ENCODE measurements at places on chromosomes 6 and 20.
A peak's percentile ranks its signal among the peaks of the same experiment; 100 is the strongest.

GRCh38 chr6:16694781-16695578 is 66.3 kb downstream of the ATXN1 start:
- DNase-seq = no peak

DNA sequence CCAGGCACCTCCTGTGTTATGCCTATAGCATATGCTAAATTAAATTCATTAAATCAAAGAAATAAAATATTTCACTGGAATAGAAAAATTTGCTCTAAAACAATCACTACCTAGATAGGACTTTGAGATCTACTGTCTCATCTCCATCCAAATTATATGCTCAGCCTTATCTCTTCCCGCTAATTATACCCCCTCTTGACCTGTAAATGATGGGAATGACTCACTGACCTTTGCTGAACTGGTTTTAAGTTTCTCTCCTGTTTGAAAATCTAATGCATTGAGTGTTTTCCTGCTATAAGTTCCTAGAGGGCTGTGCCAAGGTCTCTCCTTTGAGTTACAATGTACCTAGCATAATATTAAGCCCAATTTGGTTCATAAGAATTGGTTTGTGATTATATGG is 110.1 kb downstream of the BMP2 start:
- no peak for DNase-seq

- DNase-seq = no peak
These were observed 387.0 kb upstream of the KHDRBS2 start for GRCh38 chr6:62672989-62673388.

GRCh38 chr20:64056889-64057627 is 5.9 kb upstream of the TCEA2 start:
- no peak for DNase-seq

GRCh38 chr6:144809120-144809519 is 524.0 kb downstream of the UTRN start:
- DNase-seq = no peak

GRCh38 chr20:59786801-59787537 is 146.5 kb downstream of the SYCP2 start:
- no peak for DNase-seq

GRCh38 chr6:35691027-35691824 is 2.5 kb upstream of the FKBP5 start:
- no peak for DNase-seq

GRCh38 chr6:139764498-139764986 is 390.1 kb upstream of the CITED2 start:
- no peak for DNase-seq

- DNase-seq = no peak
These were observed 46.4 kb upstream of the SPDEF start for GRCh38 chr6:34602318-34603111.

DNA sequence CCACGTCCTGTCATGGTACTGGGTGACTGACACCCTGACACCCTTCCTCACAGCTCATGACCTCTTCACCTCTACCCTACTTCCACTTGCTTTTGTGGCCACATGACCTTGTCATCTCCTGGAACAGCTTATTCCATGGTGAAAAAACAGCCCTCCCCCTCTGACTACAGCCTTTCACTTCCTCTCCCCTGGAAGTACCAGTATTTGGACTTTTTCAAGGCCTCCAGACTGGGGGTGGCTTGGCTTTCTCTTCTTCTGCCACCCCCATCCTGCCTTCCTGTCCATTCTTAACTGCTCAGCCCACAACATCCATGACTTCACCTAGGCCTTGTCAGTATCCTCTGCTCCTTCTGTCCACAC is 168.4 kb downstream of the CARMIL1 start:
- no peak for DNase-seq

DNA sequence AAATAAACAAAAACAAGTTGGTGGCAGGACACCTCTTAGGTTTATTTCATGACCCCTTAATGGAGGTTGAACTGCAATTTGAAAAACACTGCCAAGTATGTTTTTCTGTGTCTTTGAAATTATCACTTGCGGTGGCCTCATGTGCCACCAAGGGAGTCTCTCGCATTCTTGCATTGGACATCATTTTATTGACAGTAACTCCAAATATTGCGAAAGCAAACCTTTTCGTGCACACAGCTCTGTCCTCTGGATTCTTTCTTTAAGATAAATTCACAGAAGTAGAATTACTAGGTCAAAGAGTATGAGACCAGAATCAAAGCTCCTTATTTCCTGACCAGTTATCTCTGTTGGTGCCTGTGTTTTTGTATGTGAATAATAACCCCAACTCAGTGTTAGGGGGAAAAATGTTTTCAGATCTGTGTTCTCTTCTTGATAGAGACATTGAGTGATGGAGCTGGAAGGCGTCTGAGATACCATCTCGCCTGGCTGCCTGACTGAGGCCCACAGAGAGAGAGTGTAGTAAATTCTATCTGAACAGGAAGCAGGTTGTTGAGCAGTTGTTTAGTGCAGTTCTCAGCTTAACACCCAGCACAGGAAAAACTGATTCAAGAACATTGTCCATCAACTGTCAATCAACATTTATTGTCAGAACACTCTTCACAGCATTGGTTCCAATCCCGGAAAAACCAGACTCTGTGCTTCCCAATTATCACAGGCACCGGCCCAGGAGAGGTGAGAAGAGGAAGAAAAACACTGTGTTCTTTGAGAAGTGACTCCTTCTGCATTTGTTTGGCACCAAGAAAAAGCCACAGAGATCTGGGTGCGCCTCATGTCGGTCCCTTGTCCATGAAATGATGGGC is 2.2 kb upstream of the CCDC167 start:
- no peak for DNase-seq

DNA sequence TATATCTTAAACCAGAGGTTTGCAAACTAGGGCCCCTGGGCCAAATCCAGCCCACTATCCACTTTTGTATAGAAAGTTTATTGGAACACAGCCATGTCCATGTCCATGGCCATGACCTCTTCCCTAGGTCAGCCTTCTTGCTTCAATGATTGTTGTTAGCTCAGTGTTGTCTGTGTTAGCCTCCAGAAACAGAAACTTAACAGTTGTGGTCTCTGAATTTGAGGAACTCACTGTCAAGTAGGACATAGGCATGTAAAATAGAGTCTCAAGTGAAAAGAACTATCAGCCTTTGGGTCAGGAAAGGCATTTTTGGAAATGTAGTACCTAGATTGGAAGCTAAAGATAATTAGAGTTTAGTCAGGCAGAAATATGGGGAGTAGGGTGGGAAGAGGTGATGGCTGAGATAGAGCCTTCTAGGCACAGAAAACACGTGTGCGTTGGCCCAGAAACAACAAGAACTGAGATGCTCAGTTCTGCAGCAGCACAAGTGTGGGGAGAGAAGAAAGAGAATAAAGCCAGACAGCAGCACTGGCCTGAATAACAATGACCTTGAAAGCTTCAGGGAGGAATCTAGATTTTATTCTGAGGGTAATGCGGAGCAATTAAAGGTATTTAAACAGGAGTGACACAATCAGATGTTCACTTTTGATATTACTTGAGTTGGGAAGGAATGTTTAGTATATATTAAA is 87.0 kb upstream of the OLIG3 start:
- no peak for DNase-seq

DNA sequence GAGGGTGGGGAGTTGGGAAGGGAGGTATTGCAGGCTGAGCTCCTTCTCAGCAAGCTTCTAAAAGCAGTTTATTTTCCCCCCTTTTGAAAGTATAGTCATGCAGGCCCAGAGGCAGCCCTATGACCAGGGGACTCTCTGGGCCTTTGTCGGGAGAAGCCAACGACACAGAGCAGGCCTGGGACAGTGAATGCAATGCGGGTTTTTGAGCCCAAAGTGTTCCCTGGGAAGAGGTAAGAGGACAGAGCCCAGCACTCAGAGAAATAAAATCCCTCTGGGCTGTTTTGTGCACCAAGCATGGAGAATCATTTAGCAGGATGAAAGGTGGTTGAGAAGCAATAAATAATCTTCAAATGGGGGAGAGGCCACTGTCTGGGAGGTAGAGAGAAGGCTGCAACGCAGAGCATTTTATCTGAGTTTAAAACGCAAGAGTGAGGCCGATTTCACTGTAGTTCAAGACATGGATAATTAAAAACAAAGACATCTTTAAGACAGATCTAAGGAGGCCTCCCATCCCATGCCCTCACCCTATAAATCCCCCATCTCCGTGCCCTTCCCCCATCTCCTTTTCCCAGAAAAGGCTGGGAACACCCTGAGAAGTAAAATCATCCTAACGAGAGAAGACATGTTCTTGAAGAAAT is 237.5 kb downstream of the CDC5L start:
- no peak for DNase-seq

DNA sequence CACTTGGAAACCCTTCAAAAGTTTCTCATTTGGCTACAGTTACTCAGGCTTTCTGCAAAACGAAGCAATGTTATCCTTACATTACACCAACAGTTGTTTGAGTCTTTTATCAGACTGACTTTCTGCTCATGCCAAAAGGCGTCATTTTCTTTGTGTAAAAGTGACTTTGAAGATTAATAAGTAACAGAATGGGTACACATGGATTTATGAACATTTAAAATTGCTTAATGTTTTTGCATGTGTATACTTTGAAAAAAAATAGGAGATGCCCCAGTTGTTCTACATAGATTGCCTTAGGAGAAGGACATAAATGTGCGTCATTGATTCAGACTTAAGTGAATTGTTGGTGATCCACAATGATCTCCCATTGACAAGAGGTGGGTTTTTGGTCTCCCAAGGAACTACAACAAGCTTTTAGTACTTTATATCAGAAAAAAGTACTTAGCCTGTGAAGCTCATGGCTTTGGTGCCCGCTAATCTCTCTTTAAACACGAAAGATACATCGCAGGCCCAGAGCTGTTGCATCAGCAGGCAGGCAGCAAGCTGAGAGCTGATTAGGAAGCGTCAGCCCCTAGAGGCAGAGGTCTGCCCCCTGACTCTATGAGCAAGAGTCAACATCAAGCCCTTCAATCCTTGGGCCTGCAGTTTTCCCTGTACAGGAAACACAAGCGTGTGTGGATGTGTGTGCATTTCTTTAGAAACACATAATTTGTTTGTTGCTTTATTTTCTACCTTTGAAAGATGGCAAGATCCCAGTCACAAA is 45.9 kb downstream of the SLC22A3 start:
- DNase-seq = no peak

DNA sequence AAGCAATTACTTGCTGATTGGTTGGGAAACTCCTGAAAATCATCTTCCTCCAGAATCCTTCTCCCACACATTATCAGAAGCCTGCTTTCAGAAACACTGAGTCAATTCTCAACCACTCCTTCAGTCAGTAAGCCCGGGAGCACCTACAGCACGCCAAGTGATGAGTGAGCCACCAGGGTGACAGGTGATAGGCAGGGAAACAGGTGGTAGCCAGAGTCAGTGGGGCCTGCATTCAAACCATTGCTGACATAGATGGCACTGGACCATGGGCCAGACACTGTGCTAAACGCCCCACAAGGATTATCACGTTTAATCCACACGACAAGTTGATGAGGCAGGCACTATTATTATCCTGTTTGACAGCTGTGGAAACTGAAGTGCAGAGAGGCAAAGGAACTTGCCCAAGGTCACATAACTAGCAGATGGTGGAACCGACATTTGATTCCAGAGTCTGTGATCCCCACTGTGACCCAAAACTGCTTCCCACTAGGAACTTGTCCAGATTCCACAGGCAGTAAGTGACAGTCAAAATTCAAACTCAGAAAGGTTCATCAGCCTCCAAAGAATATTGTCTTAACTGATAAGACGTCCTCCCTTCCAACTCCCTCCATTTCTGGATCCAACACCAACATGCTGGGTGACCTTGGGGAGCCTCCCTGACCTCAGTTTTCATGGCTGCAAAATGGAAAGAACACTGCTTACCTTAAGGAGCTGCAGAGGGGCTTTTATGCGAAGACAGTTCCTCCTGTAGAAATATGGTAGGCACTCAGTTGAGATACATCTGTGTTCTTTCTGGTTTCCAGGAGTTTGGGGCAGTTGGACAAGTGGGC is 23.9 kb upstream of the TOP1 start:
- no peak for DNase-seq

DNA sequence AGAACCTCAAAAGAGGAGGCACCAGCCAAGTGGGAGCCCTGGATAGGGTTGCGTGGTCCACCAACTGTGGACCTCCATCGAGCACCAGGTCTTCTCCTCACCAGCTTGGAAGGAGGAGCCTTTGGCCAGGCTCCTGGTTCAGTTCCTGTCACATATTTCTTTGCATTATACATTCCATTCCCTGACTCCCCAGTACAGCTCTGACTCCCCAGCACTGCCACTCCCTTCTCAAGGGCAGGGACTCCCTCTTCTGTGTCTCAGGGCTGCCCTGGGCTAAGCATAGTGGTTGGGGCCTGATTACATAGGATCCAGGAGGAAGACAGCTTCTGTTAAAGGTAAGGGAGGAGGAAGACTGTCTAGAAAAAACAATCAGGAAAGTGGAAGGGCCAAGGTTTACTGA is 91.1 kb downstream of the MRPL14 start:
- no peak for DNase-seq

DNA sequence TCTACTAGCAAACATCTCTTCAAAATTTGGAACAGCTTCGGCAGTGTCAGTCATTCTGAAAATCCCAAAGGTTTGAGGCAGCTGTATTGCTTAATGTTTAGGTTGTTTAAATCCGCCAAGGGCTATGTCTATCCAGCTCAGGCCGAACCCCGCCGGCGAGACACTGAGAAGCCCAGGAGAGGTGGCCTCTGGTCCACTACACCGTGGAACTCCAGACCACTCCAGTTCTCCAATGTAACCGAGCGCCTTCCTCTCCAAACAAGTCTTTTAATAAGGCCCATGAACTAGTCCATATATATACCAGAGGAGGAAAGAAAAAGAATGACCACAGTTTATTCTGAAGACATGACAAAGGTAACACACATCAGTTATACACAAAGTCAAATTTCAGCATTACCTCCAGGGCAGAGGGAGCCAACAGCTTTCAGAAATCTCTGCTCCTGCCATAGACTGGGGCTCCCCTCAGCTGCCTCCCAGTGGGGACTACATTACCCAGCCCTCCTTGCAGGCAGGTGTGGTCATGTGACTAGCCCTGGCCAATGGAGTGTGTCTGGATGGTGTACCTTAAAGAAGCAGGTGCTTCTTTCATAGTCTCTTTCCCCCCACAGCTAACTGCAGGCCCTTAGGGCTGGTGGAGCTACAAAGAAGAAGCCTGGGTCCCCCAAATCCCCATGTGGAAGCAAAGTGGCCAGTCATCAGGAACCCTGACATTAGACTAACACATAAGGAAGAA is at the start of gene RAMACL:
TSS of gene RAMACL (minus strand) at position 255 of the 733 bp plus-strand sequence. CDS start at position 54, 201 bp downstream.
- DNase-seq = peak; percentile 93

- DNase-seq = no peak
These were observed 241.1 kb upstream of the RIMS1 start for GRCh38 chr6:71645299-71645698.

DNA sequence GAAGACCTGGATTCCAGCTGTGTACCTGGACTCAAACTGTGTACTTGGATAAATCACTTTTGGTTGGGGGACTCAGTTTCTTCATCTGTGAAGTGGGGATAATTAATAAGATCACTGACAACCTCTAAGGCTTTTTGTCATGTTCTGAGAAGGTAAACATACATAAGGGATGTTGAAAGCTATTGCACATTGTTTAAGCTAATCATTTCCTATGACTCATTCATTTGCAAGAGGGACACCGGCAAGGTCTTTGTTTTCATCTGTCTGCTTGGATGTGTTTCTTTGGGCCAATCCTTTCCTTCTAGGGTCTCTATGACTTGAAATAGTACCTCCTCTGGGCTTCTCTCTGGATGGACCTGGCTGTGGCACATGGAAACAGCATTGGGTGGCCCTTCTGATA is 6.8 kb downstream of the PROKR2 start:
- DNase-seq = no peak

- peak; percentile 61 for DNase-seq
These were observed 341.6 kb downstream of the NRN1 start for GRCh38 chr6:5665173-5665572.

GRCh38 chr6:3007571-3007970 is 7.9 kb downstream of the NQO2 start:
- no peak for DNase-seq
